ENCODE measurements at places on chromosomes 6 and 20.

DNA sequence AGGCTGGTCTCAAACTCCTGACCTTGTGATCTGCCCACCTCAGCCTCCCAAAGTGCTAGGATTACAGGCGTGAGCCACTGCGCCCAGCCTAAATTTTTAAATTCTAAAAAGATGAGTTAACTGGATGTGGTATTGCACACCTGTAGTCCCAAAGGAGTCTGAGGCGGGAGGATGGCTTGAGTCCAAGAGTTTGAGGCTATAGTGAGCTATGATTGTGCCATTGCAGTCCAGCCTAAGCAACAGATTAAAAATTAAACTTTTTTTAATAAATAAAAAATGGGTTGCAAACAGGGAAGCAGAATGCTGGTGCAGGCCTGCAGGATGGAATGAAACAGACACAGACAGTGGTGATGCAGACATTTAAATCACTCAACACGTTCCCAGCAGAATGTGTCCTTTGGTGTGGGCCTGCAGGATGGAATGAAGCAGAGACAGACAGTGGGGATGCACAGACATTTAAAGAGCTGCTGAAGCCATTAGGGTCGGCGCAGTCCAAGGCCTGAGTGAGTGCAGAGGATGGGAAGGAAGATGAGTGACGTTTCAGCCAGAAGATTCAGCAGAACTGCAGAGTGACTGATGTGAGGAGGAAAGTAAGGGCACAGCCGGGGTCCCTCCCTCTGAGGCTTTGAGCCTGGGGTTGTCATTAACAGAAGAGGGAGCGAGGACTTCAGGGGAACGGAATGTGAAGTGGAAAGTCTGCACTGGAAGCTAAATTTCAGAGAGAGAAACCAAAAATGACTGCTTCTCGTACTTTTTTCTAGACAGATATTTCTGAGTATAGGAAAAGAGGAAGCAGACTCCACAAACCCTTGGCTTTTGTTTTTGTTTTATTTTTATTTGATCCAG lies 117.5 kb downstream of the RIN2 start:
- DNase-seq = no peak

DNA sequence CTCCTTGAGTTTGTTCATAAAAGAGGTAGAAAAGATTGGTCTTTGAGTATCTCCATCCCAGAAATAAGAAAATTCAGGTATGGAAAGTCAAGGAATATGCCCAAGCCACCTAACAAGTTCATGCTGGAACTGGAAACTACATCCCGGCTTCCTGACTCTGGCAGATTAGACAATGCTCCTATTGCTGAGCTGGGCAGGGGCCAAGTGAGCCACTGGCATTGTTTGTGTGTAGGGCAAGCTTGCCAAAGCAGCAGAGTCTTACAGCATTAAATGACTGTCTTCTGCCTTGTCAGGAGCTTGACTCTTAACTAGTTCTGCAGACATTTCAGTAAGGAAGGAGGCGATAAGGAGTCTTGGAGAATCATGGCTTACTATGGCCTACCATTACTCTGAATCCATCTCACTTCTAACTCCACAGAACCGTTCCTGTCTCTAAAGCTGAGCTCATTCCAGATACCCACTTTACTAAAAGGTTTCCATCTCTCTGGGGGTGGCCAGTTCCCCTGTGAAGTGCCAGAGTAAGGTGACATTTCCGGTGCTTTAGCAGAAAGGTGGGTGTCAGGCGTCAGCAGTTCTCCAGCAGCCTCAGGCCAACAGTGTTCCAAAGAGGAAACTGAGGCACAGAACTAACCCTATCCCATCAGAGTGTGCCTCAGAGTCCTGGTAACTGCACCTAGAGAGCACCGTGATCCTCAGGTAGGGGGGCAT lies 30.1 kb downstream of the PRDM1 start:
- DNase-seq = no peak

GRCh38 chr6:82869493-82869892 lies 196.1 kb downstream of the UBE3D start:
- DNase-seq = no peak

GRCh38 chr20:62069741-62070216 lies 4.1 kb upstream of the TAF4 start:
- DNase-seq = no peak

DNA sequence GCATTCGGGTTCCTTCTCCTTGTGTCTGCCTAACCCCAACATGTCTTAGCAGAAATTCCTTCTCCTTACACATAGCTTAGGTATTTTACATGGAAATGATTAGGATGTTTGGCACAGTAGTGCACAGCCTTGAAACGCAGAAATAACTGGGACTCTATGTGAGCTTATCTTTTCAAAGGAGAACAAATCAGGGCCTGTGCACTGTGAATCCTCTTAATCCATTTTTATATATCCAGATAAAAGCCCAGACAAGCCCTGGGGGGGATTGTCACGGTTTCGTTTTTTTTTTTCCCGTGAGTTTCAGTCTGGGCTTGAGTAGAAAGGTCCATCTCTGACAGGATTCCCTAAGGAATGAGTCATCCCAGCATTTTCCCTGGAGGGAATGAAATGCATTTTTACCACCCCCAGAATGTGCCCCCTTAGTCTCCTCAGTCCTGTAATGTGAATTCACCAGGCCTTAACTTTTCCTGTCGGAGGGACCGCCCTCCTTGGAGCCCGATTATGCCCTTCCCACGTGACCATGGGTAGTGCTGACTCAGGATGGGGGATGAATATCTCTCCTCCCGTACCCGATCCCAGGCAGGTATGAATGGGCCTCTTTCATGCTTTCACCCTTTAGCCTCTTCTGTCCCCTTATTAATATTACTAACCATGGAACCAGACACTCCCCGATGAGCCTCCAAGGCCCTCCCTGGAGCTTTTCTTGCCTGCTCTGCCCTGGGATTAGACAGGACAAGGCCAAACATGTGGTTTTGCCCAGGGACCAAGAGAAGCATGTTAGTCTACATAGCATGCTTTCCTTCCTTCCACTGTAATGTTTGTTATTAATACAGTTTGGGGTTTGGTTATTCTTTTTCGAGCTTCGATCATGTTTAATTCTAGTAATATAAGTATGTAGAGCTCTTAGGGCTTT lies 23.9 kb upstream of the NAA20 start:
- DNase-seq = no peak

DNA sequence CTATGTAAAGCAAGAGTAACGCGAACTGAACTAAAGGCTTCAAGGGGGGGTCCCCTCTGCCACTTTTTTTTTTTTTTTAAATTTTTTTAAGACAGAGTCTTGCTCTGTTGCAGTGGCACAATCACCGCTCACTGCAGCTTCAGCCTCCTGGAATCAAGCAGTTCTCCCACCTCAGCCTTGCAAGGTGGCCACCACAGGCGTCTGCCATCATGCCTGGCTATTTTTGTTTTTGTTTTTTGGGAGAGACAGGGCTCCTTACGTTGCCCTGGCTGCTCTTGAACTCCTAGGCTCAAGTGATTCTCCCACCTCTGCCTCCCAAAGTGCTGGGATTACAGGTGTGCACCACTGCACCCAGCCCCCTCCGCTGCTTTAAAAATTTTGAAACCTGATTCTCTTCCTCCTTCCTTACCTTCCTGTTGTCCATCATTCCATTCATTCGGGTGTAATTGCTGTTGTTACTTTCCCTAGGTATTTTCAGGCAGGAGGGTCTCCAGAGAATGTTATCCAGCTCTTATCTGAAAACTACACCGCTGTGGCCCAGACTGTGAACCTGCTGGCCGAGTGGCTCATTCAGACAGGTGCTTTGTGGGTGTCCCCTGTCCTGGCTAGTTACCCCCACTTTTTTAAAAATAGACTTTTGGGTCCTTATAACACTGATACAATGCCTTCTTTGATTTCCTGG lies 5.4 kb downstream of the NELFCD start:
- no peak for DNase-seq

DNA sequence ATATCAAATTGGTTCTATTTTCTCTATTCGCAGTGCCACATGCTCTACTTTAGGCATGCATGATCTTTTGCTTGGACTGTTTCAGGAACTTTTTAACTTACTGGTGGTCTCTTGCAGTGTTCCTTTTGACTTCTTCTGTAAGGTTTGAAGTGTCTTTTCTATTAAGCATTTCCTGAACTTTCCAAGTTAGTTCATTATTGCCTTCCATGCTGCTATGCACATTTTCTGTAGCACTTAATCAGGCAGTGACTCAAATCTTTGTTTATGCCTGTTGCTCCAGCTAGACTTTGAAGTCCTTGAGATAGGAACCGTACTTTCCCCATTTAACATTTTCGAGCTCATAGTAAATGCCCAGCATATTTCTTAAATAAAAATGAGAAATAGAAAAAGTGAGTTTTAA lies 52.2 kb downstream of the FAM83B start:
- no peak for DNase-seq

DNA sequence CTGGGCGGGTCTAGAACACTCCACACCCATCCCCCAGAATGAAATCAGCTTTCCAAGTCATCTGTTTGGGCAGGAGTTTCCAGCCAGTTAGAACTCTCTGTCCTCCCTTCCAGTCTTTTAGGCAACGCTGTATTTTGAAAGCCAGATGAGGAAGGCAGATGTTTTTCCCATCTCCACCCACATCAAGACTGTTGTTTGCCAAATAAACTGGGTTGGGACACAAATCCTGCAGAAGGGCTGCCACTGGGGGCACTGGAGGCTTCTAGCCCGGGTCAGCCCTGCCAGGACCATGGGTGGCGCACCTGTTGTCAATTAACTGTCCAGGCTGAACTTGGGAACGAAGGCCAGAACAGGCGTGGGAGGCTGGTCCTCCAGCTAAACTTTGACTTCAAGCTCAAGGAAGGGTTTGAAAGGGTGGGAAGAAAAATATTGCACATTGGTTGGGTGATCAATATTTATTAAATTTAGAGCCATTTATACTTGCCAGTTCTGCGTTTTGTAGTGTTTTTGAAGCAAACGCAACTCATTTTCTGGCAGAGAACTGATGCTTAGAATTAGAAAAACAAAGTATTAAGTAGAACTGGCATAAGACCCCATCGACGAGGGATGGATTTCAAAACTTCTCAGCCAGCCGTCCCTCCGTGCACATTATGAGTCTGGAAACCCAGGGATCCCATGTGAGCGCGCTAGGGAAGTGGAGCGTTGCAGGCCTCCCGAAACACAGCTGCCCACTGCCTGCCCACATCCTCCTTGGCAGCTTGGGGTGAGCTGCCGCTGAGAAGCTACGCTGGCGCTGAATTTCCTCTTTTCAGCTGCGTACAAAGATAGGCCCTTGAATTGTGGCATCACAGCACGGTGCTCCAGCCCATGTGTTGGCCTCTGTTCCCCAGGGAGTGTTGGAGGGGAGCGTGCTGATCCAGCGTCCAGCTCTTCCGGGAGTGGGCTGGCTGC lies 297.4 kb downstream of the QKI start:
- DNase-seq = no peak

DNA sequence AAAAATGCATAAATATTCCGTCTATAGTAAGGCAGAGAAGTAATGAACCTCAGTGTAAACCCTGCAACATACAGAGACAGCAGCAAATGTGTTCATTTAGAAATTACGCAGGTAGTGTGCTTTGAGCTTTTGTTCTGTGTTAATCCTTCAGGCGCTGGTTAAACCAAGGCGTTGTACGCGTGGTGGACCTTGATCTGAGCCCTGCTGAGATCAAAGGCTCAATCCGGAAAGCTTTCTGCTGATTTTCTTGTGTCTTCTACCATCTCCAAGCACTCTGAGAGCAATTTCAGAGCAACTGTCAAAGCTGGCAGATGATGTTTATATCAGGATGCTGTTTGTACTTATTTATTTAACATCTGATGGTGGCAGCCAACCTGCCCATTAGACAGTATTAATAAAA lies 382.8 kb downstream of the CDH26 start:
- DNase-seq = no peak

- no peak for DNase-seq
Observed at GRCh38 chr6:111838749-111839484, 34.3 kb downstream of the FYN start.

DNA sequence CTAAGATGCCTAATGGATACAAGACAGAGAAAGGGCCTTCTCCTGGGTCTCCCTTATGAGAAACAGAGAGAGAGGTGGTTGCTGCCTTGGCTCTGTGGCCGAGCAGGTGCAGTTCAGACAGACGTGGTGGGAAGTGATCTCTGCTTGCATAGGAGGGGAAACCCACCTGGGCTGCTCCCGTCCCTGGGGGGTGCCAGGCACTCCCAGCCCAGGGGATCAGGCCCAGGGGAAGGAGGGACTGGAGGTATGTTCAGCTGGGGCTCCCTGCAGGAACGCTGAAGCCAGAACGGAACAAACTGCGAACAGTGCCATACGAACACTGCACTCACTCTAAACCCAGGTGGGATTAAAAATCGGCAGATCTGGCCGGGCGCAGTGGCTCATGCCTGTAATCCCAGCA lies 35.7 kb upstream of the OVOL2 start:
- no peak for DNase-seq

DNA sequence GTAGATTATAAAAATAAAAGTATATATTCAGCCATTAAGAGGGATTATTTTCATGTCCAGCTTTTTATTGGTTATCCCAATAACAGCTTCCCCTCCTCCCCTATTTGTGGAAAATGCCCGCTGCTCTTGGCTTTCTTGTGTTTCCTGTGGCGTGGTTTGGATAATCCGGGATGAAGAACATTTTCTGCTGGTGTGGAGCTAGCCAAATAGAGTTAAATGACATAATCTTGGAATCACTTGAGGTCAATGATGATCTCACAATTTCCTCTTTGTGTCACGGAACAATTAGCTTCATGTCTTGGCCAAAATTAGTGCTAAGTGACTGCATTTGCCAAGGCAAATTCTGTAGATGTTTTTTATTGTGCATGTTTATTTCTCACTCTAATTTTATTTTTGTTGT lies 394.0 kb downstream of the LAMA2 start:
- DNase-seq = no peak

GRCh38 chr6:92485487-92485886 lies 933.9 kb downstream of the EPHA7 start:
- DNase-seq = no peak

- no peak for DNase-seq
Observed at GRCh38 chr20:634148-634925, 18.7 kb downstream of the SRXN1 start.

- no peak for DNase-seq
Observed at GRCh38 chr6:42565823-42566613, 2.2 kb downstream of the UBR2 start.

DNA sequence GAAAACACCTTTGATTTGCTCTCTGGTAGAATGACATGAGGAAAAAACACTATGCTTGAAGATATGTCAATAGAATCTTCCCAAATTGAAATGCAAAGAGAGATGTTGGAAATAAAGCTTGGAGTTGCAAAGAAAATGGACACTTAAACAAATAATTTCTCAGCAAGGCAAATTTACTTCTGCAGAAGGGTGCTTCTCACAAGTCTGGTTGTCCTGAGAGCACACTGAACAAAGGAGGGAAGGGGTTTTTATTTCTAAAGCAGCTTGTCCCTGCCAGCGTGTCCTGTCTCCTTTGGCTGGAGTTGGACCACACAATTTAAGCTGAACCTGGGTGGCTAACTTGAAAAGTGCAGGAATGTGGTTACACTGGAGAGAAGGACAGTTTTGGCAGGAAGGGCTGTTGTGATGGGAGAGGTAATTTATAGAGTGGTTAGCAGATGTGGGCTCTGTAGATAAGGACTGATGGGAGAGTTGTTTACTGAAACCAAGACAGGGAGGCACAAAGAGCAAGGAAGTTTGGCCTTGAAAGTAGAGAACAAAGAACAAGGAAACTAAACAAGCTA lies 454.6 kb upstream of the EYS start:
- no peak for DNase-seq
